ENCODE measurements at places on chromosomes 16 and 17.
A peak's percentile ranks its signal among the peaks of the same experiment; 100 is the strongest.

DNA sequence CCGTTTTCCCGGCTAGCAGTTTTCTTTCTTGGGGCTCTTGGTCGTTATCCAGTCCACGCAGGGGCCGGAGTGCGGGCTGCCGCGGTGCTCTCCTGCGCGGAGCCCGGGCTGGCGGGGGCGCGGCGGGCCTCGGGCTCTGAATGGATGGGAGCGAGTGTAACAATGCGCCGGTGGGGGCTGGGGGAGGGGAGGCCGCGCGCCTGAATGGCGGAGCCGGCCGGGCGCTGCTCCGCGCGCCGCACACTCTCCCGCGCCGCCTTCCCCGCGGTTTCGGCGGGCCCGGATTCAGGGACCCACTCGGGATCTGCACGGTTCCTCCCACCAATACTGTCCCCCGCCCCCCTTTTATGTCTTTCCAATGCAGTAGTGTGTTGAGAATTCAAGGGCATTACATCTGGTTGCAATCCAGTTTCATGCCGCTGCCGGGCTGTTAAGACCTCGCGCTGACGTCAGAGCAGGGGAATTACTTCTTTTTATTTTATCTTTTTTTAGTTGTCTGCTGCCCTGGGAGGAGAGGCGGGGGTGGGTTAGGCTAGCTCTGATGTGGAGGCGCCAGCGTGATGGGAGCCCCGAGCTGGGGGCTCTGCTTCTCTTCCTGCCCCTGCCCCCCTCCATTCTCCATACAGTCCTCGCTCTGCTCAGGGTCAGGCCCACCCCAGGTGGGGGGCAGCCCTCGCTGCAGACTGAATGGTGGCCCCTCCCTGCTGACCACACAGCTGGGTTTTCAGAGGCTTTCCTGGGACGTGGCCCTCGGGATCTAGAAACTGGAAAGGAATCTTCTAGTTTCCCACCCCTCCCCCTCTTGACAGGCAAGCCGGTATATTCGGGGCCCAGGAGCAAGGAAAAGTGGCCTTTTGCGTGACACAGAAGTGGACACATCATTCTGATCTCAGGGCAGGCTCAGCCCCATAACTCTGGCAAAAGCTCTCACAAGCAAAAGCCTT, 1.8 kb downstream of the RAI1 start:
- peak; percentile 41 for DNase-seq

- DNase-seq = no peak
Measured at GRCh38 chr17:27549251-27549893, 81.6 kb upstream of the LGALS9 start.

GRCh38 chr17:41456204-41456603, 11.0 kb downstream of the KRT32 start:
- no peak for DNase-seq

DNA sequence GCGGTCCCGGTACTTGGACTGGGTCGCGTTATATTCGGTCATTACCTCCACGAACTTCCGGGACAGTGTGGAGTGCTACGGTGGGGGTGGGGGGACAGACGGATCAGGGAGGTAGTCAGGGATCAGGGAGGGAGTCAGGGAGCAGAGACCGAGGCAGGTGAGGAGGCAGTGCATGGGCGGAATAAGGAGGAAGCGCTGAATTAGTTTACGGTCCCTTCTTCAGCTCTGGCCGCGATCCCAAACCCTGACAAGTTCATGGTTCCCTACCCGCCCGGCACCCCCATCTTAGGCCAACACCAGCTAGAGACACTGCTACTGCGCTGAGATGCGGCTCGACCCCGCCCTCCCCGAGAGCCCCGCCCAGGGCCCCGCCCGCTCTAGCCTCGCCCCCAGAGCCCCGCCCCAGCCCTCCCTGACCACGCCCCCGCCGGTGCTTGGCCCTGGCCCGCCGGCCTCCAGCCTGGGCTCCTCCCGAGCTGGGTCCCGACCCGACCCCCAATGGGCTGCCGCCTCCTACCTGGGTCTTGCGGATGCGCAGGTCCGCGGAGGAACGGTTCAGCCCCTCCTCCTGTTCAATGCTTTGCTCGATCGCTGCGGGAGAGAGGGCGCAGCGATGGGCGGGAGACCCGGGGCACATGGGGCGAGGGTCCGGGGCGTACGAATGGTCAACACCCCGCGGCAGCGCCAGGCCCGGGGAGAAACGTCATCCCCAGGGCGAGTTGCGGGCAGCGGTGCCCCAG, 12.1 kb downstream of the HSD3B7 start:
- DNase-seq = no peak

GRCh38 chr17:15657868-15658267, 26.2 kb downstream of the TRIM16 start:
- DNase-seq = no peak

DNA sequence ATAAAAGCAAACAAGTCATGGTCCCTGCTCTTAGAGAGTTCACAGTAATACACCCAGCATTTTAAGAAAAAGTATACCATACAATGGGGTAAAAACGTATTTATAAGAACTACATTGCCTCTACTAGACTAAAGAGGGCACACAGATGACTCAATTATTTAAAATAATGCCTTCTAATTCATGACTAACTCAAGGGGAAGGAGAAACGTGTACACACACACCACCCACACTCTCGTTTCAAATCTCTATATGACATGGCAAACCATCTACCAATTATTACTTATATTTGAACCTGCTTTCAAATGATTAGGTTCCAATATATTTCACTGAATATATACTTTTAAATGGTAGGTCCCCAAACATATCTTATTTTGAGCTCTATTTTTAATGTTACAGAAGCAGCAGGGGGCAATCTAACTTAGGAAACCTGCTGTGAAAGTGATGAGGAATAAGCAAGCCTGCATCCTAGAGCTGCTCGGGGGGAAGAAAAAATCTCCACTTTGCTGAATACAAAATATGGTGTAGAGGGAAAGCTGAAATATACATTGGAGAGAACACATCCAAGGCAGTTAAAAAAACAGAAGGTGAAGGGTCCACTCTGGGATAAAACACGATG, 232.4 kb upstream of the PSMD7 start:
- no peak for DNase-seq

DNA sequence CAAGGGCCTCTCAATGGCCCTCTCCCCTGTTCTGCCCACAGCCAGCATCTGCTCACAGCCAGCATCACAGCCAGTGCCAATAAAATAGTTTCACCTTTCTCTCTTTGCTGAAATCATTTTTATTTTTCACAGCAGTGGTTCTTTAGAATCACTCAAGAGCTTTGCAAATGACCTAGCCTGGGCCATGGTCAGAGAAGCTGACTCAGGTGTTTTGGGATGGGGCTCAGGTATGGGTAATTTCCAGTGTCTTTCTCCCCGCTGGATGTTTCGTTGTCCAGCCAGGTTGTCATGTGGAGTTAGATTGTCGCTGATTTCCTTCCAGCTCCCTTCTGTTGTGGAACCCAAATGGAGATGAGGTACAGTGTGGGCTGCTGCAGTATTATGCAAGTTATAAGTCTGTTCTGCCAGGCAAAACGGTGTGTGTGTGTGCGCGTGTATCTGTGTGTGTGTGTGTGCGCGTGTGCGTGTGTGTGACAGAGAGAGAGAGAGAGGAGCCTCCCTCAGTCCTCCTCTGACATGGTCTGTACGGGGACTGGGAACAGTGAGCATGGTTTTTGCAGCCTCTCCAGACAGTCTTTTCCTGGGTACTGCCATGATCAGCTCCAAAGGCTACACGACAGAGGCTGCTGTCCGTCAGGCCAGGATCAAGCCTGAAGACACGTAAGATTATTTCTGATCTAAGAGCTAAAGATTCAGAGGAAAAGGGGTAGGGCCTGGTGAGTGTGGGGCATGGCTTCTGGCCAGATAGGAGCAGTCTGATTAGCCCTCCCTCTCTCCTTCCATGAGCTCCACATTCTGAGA, 1.4 kb upstream of the PMP22 start:
- DNase-seq = no peak

DNA sequence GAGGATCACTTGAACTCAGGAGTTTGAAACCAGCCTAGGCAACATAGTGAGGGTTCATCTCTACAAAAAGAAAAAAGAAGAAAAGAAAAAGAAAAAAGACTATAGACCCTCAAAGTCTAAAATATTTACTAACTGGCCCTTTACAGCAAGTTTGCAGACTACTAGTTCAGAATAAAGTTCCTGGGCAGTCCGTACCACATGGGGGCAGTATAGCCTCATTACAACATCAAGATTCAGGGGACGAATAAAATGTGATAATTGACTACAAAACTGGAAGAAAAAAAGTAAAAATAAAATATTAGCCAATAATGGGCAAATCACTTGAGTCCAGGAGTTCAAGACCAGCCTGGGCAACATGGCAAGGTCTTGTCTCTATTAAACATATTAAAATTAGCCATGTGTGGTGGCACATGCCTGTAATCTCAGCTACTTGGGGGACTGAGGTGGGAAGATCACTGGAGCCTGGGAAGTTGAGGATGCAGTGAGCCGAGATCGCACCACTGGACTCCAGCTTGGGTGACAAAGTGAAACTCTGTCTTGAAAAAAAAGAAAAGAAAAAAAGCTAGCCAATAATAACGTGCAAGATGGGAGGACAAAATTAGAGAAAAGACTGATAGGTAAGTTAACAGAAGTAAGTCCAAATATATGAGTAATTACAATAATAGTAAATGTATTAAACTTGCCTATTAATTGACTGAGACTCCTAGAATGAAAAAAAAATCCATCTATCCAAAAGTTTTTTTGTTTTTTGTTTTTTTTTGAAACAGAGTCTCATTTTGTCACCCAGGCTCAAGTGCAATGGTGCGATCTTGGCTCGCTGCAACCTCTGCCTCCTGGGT, 129.4 kb upstream of the SEC14L1 start:
- DNase-seq = no peak

- no peak for DNase-seq
Measured at GRCh38 chr17:4551141-4551540, 4.0 kb downstream of the MYBBP1A start.

GRCh38 chr17:44775136-44775837, 16.5 kb downstream of the ADAM11 start:
- no peak for DNase-seq

- no peak for DNase-seq
Measured at GRCh38 chr17:74153821-74154430, 49.6 kb upstream of the RPL38 start.

DNA sequence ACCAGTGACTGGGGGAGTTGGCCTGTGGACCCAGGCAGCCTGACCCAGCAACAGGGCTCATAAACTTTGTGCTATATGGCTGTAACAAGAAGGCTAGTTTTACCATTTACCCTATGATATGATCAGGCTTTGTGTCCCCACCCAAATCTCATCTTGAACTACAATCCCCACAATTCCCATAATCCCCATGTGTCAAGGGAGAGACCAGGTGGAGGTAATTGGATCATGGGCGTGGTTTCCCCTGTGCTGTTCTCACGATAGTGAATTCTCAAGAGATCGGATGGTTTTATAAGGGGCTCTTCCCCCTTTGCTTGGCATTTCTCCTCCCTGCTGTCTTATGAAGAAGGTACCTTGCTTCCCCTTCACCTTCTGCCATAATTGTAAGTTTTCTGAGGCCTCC, 111.2 kb upstream of the NLRP1 start:
- no peak for DNase-seq

DNA sequence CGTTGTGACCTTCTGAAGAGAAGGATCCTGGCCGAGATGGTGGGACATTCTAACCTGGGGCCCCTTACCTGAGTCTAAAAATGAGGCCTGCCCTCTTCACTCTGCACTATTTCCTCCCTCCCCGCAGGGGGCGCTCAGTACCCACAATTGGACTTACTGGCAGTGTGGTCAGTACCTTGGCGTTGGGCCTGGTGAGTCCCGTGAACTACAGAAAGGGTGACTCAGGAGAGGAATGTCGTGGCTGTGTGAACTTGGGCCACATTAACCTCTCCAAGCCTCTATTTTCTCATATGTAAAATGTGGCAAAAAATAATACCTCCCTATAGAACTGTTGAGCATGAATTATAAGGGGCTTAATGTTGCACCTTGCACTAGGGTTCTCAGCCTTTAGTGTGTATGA, 3.9 kb downstream of the RSAD1 start:
- DNase-seq = peak; percentile 80

DNA sequence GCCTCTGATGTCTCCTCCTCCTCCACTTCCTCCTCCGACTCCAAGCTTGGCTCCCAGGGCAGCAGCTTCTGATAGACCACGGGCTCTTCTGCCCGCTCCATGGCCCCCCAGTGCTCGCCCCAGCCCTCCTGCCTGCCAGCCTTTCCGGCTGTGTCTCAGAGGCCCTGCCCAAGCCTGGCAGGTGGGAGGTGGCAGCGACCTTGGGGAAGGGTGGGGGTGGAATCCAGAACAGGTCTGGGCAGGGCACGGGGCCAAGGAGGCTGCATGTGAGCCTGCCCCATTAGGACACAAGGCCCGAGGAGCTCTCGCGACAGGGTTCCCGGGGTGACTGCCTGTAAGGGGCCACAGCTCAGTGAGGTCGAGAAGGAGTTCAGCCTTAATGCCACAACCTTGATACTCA, at the start of gene GGT6:
Gene GGT6 (minus strand): TSS at position 157 of the 400 bp plus-strand sequence. CDS start 56 bp downstream, at position 101.
- no peak for DNase-seq
